Left ventricle myocardium inferior (tissue), 1 donor: ENCODE measurements at places on chromosomes 13 and 19. TPM values are rescaled to one million over a fixed set of nuclear protein-coding genes. Genes with fewer than 3 reads are reported as not detected.

DNA sequence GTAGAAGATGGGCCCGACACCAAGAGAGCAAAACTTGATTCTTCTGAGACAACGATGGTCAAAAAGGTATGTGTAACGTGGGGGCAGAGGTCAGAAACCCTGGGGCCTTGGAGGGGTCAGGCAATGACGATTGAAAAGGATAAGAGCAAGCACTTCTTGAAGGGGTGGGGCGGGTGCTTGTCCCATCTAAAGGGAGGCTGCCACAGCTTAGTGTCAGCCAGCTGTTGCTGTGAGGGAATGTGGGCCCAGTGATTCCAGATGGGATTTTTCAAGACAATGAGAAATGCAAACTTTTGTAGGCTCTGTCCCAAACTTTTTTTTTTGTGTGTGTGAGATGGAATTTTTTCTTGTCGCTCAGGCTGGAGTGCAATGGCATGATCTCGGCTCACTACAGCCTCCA lies 24.5 kb downstream of the SAE1 start:
- peak; percentile 29 for DNase-seq

DNA sequence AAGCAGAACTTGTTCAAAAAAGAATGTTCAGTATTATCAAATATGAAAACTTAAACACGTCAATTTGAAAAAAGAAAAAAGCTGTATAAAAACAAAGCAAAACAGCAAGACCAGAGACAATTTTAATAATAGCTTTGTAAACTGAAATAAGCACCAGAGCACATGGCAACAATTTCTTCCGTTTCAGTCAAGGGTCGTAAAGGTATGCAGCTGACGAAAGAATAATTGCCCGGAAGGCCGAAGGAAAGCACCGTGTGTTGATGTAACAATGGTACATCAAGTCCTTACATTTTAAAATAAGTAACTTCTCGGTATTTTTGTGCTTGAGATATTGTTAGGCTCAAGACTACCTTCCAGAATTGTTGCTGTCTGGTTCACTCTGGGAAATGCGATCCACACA lies 1.7 kb downstream of the PROSER1 start:
- DNase-seq: no peak

- peak; percentile 45 for DNase-seq
Measured at GRCh38 chr19:47157431-47158321, 27.0 kb downstream of the SAE1 start.

DNA sequence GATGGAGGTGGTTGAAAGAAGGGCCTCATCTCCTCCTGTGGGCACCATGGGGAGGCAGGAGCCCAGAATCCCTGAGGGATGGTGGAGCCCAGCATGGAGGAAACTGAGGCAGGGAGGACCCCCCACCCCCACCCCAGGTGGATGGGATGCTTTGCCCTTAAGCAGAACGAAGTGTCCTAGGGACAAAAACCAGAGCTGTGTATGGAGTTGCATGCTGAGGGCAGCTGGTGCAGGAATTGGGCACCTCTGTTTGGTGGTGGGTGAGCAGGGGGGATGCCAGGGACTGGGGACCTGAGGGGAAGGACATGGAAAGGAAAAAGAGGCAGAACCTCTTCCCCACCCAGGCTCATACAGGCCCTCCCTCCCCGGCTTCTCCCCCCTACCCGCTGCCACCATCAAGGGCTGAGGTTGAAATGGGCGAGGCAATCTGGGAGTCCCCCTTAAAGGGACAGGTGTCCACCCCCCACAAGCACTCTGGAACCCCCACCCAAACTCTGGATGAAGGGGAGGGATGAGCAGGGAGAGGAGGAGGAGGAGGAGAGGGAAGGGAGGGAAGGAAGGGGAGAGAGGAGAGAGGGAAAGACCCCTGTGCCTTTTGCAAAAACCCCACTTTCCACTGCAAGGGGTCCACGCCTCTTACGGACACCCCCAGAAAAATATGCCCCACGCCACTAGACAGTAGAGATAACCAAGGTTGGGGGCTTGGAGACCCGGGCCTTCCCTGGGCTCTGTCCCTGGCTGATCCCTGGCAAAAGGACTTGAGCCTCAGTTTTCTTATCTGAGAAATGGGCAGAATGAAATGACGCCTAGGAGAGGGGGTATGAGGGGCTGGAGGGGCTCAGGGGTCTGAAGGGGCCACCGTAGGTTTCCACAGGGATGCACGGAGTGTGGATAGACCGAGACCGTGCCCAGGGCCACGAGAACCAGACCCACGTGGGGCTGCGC lies 5.9 kb downstream of the ONECUT3 start:
- DNase-seq: no peak

DNA sequence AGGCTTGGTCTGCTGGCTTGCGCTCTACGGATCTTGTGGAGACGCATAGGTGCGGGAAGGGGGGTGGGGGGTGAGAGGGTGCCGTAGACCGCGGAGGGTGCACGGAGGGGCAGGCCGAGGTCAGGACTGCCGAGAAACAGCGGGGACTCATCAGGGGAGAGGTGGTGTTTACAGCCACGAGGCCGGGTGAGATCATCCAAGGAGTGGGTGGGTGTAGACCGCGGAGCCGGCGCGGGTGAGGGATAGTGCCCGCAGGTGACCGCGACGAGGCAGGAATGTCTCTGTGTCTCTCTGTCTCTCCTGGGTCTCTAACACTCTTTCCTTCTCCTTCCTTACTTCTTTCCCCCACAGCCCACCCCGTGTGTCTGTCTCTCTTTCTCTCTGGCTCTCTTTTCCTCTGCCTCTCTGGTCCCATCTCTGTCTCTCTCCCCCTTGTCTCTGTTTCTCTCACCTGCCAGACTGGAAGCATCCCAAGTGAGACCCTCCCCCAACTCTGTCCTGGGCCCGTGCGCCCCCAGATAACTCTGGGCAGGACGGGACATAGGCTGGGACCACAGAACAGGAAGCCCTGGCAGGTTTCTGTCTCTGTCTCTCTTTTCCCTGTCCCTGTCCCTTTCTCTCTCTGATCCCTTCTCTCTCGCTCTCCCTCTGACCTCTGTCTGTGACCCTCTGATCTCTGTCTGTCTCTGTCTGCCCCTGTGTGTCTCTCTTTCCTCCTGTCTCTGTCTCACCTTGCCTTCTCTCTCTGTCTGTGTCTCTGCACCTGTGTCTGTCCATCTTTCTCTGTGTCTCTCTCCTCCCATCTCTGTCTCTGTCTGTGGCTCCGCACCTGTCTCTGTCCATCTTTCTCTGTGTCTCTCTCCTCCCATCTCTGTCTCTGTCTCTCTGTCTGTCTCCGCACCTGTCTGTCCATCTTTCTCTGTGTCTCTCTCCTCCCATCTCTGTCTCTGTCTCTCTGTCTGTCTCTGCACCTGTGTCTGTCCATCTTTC lies 1.8 kb upstream of the KLK4 start:
- DNase-seq: no peak

Gene ZNF154
- total RNA-seq: 4.8 TPM

Gene CATSPERD
- total RNA-seq: not detected
